ENCODE measurements at places on chromosomes 7 and 10.

DNA sequence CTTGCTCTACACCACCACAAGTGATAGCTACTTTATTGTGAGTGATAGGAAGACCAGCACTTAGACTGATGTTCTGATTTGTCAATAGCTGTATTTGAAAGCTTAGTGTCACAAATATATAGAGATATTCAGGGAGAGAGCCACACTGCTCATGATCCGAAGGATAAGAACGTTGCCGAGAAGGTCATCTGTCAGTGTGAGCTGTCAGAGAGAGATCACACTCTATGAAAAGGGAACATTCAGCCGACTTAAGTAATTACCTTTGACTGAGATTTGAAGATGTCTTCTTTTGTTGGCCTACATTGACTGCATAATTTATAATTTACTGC, 322.6 kb downstream of the TFEC start:
- DNase-seq, result no peak

- peak; percentile 7 for DNase-seq
These were observed 244.4 kb upstream of the PPP2R2D start for GRCh38 chr10:131656431-131656841.

- DNase-seq, result peak; percentile 77
These were observed 19.1 kb downstream of the ADAM8 start for GRCh38 chr10:133257489-133258065.

- no peak for DNase-seq
These were observed 139.0 kb downstream of the ZMIZ1 start for GRCh38 chr10:79207726-79208125.

GRCh38 chr7:150627959-150628358, 4.2 kb downstream of the GIMAP6 start:
- DNase-seq, result no peak

- DNase-seq, result no peak
These were observed 23.6 kb upstream of the PRSS37 start for GRCh38 chr7:141864765-141865447.

DNA sequence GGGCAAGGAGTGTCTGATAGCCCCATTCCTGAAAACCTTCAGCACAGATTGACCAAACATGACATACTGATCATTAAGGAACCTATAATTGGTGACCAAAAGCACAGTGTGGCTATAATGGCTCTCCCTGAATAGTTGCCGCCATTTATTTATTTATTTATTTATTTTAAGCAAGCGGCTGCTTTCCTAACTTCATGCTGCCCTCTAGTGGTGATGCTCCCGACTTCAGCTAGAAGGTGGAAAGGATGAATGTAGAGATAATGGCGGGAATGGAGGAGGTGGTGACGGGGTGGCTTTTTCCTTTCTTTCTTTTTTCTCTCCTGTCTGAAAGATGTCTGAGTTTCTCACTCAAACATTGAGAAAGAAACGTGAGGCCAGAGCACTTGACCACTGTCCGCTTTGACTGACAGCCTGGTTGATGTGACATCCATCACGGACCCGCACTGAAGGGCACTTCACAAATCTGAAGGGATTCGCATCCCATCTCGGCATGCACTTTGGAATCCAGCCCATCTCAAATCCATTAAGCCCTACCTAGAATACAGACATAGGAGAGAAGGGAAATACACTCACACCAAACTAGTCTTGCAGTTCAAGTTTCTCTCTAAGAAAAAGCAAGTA, 1090.1 kb downstream of the KCNMA1 start:
- peak; percentile 85 for DNase-seq
